RWPE1 (cell line): ENCODE measurements at places on chromosomes 4 and X.
A peak's percentile ranks its signal among the peaks of the same experiment; 100 is the strongest.

GRCh38 chr4:24973404-24973746 is 57.4 kb downstream of the LGI2 start:
- no peak for DNase-seq

DNA sequence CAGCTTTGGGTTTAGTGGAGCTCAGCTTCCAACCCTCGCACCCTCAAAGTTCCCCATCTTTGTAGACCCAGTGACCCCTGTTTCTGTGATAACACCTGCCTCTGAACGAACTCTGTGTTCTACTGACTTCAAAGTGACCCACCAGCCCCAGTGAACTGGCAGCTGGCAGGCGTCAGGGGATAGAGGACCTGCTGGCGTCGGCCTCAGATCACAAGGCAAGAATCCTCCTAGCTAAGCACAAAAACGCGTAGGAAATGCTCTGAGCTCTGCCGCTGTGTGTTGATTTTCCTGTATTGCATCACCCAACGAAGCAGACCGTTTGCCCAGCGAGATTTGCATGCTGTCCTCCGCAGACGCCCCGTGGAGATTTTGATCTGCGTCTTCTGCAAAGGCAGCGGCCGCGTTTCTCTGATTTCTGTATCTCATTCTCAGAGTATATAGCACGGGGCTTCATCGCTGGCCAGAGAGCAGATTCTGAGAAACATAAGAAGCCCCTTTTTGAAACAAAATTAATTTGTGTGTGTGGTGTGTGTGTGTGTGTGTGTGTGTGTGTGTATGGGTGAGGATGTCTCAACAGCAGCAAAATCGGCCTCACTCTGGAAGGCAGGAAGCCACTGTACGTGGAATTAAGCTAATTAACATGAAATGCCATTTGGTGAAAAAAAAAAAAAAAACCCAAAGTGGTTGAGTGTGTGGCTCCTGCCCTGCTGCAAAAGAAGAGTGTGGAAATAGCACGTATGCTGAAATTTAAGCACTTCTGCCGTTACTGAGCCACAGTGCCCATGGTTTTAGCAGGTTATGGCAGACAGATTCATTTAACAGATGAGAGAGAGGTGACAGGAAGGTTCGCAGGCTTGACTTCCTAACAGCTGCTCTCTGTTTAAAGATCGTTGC is 29.2 kb upstream of the ASMTL start:
- no peak for DNase-seq

GRCh38 chrX:20130357-20130756 is 11.3 kb downstream of the EIF1AX start:
- DNase-seq: no peak

- no peak for DNase-seq
Measured at GRCh38 chr4:109432203-109432602, 1.4 kb upstream of the SEC24B start.

- no peak for DNase-seq
Measured at GRCh38 chr4:48028696-48029095, 12.1 kb downstream of the NIPAL1 start.

DNA sequence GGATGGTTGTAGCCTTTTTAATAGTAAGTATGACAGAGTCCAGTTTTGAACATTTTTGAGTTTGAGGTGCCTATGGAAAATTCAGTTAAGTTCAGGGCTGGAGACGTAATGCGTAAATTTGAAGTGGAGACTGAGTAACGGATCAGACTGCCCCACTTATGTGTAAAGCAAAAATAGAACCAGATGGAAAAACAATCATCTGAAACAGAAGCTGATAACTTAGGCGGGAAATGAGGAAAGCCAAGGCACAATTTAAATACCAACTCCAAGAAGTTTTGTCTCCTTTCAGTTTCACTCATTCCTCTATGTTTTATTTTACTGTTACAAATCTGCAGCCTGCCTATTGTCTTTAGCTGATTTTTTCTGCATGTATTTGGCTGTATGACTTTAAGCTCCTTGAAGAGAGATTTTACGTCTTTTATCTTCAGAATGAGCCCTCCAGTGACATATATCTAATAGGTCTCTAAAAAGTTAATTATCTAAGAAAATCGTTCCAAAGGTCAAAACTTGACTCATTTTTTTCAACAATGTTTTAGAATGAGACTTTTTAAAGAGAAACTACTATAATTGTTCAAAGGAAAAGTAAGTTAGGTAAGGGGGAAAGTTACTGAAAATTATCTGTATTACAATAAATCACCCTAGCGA is 1.1 kb downstream of the SGCB start:
- no peak for DNase-seq

DNA sequence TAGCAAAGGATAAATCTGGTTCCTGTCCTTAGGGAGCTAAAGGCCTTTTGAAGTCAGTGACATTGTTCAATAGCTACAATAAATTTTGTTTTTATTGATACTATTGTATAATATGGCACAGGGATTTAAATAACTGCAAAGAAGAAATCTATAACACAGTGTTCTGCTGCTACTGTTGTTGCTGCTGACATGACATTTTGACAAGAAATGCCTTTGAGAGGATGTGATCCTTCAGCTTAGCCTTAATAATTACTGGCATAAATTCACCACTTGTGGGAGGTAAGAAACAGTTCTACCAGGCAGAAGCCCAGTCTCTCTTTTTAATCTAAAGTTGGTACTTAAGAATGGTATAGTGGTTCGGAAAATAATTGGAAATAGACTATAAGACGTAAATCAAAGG is 4.1 kb downstream of the SULT1E1 start:
- no peak for DNase-seq

DNA sequence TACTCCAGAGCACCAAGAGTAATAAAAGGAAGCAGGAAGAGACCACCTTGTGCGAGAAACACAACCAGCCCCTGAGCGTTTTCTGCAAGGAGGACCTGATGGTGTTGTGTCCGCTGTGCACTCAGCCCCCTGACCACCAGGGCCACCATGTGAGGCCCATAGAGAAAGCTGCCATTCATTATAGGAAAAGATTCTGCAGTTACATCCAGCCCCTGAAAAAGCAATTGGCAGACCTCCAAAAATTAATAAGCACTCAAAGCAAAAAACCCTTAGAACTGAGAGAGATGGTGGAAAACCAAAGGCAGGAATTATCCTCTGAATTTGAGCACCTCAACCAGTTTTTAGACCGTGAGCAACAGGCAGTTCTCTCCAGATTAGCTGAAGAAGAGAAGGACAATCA is 5.7 kb downstream of the TRIM75 start:
- no peak for DNase-seq

- DNase-seq: no peak
Measured at GRCh38 chr4:163195247-163195765, 28.6 kb upstream of the NAF1 start.

DNA sequence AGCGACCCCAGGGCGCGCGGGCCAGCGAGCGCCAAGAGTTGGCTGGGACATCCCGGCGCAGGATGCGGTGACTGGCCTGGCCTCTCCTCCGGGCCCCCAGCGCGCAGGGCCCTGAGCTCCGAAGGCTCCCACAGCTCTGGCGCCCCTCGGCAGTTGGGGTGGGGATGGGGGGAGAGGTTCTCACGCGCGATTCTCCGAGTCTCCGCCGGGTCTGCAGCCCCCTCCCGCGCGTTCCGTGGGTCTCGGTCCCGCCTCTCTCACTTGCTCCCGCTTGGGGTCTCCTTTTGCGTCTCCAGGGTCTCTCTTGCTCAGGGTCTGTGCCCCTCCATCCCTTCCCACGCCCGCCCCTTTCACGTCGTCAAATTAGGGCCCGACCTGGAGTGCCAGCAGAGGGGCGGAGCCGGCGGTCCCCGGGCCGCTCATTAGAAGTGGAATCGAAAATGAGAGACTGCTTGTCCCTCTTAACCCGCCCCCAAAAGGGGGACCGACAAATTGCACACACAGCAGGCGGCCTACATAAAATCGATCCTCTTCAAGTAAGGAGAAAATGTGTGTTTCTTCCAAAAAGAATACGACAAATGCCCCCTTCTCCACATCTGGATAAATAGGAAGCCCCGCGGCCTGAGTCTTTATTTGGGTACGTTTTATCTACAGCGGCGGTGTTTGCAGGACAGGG is 877 bp upstream of the NKX1-1 start:
- DNase-seq: no peak

DNA sequence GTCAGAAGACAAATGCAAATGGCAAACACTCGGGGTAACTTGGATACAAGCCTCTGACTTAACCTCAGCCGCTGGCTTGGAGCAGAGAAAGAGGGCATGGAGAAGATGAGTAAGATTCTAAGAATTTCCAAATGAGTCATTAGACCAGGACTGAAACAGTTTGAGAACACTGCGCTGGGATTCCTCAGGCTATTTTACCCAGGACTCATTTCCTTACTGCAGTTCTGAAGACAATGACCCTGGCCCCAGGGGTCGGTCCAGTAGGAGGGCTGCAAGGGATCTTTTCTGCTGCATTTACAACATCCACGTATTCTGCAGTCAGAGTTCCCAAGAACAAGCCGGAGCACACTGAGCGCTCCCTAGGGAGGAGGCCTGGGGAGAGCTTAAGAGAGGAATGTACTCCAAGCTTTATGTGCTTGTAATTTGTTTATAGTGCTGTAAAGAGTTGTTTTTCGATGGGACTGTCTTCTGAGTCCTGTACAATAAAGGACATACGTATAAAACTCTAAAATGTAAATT is 27.3 kb upstream of the SORBS2 start:
- DNase-seq: peak; percentile 92

DNA sequence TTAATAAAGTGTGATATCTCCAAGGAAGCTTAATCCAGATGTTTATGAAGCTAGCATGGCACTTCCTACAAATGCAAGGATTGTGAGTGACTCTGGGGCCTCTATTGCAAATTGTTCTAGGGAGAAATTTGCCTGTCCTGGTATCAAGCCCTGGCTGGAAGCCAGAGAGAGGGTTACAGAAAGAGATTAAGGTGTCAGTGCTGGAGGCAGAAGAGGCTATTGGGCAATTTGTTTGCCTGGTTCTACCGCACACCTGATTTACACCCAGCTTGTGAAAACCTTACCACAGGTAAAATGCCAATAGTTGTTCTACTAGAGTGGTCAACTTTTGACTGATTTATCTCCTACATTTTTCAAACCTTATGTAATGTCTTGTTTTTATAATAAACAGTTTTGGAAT is 186.7 kb upstream of the FAT1 start:
- no peak for DNase-seq

- DNase-seq: peak; percentile 5
Measured at GRCh38 chrX:134172588-134173259, 64.3 kb upstream of the CCDC160 start.

DNA sequence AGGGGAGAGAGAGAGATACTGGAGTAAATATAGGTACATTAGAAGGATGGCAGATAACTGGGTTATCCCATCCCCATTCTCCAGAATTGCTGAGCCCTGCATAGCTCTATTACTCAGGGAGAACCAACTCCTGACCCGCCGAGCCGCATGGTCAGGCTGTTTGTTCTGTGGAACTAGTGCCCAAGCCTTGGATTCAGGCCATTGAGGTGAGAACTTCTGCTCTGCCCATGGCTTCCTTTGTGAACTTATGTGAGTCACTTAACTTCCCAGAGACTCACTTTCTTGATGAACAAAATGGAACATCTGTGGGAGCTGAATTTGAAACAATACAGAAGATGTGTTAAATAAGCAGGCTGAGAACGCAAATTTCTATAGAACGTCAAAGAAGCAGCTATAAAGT is 54.2 kb downstream of the SPATA18 start:
- DNase-seq: no peak

DNA sequence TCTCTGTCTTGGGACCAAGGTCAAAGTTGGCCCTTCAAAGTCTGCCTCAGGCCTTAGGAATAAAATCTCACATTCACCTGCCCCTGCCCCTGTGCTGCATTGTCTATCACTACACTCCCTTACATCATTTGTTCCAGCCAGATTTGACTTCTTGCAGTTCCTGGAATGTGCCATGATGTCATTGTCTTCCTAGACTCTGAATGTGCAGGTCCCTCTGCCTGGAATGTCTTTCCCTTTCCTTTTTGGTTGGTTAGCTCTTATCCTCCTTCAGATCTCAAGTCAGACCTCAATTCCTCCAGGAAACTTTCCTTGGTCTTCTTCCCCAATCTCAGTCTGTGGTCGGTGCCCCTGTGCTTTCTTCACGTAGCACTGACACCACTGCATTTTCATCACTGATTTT is 67.7 kb upstream of the EFNB1 start:
- no peak for DNase-seq

GRCh38 chr4:162791226-162791625 is 375.5 kb downstream of the NAF1 start:
- no peak for DNase-seq

- DNase-seq: no peak
Measured at GRCh38 chr4:10951306-10951705, 266.7 kb upstream of the CLNK start.

GRCh38 chr4:108110450-108110849 is 58.3 kb downstream of the LEF1 start:
- DNase-seq: no peak

- DNase-seq: no peak
Measured at GRCh38 chrX:20230406-20230805, 36.3 kb downstream of the RPS6KA3 start.

DNA sequence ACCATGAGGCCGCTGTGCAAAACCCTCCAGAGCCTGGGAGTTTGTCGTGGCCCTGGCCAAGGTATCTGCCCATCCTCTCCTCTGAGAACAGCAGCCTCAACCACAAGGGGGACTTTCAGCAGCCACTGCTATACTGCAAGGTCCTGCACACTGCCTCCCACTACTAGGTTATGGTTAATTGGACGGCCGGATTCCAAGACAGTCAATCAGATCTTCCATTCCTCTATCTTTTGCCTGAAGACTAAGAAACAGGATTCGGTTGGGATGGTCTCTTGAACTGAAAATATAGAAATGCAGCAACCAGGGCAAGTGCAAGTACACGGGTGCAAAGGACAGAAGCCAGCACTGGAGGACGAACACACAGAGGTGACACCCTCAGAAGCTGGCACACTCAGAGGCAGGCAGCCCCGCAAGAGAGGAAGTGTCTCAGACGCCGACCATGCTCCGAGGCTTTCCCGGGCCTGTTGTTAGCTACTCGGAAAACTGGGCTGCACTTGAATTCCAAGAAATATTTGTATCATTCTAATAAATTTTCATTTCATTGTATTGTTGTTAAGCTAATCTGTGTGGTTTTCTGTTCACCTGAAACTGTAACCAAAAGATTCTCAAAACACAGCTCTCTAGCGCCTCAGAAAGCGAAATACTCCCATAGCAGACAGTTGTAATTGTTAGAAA is 63.3 kb downstream of the AFAP1 start:
- no peak for DNase-seq

DNA sequence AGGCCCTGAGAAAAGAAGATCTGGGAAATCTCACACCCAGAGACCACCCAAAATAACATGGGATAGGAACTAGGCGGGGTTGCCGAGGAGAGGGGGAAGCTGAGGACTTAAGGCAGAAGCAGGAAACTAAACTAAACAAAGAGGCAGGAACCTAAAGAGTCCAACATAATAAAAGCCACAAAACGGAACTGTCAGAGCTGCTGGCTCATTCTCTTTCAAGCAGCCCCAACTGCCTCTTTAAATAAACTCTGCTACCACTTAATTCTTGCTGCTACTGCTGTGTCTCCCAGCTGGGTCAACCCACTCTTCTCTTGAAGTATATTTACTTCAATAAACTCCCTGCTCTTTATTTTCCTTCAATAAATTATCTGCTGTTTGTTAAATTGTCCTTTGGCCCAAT is 44.5 kb downstream of the MAGEB16 start:
- no peak for DNase-seq

- no peak for DNase-seq
Measured at GRCh38 chrX:12685541-12685940, 105.7 kb upstream of the PRPS2 start.

- DNase-seq: no peak
Measured at GRCh38 chrX:112968351-112969133, 127.9 kb upstream of the AMOT start.
